M059J (cell line): ENCODE measurements at places on chromosomes 6 and 20. TPM values are rescaled to one million over a fixed set of nuclear protein-coding genes. Genes with fewer than 3 reads are reported as not detected.

GRCh38 chr6:38034274-38034914, 214.9 kb downstream of the ZFAND3 start:
- DNase-seq = peak; percentile 46

- DNase-seq = no peak
Observed at GRCh38 chr20:16551607-16552006, 21.6 kb downstream of the KIF16B start.

IL17A gene
- total RNA-seq = not detected in 2 replicates

RIPOR3 gene
- 1.5 and 1.9 TPM in 2 replicates for total RNA-seq

CLPSL1 gene
- total RNA-seq = not detected in 2 replicates

TINAG gene
- total RNA-seq = not detected in 2 replicates

- DNase-seq = peak; percentile 70
Observed at GRCh38 chr6:156760377-156760776, 16.8 kb upstream of the ARID1B start.

EPB41L1 gene
- total RNA-seq = 20.1 and 34.9 TPM in 2 replicates

- DNase-seq = no peak
Observed at GRCh38 chr20:24701027-24701426, 231.6 kb downstream of the SYNDIG1 start.

DNA sequence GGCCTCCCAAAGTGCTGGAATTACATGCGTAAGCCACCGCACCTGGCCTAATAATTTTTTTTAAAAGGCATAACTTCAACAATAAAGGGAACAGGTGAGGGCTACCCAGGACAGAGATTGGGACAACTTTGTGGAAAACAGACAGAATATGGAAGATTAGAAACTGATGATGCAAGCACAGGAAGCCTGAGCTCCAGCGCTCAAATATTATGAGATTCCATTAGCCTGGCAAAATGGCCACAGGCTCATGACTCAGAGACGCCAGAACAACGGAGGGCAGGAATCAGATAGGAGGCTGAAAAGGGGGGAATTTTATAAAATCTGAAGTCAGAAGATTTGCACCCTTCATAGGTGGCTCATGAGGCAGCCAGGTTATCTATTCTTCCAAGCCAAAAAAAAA, 103.1 kb upstream of the MRPS10 start:
- peak; percentile 81 for DNase-seq

- DNase-seq = no peak
Observed at GRCh38 chr6:22970004-22970403, 400.6 kb downstream of the HDGFL1 start.

- DNase-seq = peak; percentile 81
Observed at GRCh38 chr20:47272893-47273590, 83.5 kb downstream of the ZMYND8 start.

DNA sequence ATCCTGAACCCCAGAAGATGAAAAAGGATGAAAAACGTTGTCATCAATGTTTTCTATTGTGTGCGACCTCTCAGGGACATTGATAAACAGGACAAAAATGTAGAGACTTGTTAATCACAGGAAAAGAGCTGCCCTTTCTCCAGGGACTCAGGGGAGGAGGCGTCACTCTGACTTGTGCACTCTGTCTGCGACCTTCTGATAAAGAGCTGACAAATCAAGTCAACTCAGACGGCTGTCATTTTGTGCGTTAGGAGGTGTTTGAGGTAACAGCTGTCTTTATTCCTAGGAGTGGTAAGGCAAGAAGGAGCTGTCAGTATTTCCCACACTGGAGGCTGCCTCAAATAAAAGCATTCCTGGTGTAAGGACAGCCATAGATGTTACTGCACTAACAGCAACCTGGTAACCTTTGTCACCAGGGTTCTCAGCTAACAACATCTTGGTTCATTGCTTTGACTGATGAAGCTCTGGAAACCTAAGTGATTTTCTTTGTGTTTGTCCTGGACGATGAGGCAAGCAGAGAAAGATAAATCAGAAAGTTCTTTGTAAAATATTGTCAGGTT, 38.6 kb upstream of the NXT1 start:
- DNase-seq = no peak

GRCh38 chr6:152399399-152399798, 237.8 kb downstream of the SYNE1 start:
- no peak for DNase-seq

- DNase-seq = no peak
Observed at GRCh38 chr6:53854843-53855567, 60.2 kb downstream of the LRRC1 start.

DNA sequence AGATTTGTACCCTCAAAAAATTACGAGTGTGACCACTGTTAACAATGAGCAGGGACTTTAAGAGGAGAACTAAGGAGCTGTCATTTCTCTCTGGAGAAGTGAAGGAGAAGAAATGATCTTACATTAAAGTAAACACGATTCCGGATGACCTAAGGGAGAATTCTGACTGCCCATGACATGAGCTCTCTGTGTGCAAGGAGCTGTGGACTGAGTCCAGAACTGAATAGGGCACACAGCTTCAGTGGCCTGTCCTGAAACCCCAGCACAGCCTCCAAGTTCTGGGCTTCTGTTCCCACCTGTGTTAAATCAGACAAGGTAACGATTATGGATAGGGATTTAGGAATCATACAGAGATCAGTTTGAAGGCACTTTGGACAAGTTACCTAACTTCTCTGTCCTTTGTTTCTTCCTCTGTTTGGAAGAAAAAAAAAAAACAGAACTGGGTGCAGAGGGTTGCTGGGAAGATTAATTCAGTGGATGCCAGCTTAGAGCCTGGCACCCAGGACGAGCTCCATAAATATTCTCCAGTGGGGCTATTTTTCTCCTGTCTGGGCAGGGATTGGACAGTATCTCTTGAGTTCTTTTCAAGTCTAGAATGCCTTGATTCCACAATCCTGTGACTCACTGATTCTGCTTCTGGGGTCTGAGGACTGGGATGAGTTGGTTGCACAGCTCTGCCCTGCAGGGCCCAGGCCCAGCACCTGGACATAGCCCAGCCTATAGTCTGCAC, 65.7 kb downstream of the MRPL14 start:
- peak; percentile 83 for DNase-seq

BANF2 gene
- not detected in 2 replicates for total RNA-seq

- DNase-seq = no peak
Observed at GRCh38 chr20:35947907-35948306, 6.4 kb downstream of the SCAND1 start.

DNA sequence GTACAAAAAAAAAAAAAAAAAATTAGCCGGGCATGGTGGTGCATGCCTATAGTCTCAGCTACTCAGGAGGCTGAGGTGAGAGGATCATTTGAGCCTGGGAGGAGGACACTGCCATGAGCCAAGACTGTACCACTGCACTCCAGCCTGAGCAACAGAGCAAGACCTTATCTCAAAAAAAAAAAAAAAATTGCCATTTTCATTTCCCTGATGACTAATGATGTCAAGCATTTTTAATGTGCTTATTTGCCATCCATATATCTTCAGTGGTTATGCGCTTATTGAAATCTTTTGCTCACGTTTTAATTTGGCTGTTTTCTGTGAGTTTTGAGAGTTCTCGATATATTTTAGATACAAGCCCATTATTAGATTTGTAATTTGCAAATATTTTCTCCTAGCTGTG, 46.7 kb downstream of the PFDN4 start:
- DNase-seq = no peak

DNA sequence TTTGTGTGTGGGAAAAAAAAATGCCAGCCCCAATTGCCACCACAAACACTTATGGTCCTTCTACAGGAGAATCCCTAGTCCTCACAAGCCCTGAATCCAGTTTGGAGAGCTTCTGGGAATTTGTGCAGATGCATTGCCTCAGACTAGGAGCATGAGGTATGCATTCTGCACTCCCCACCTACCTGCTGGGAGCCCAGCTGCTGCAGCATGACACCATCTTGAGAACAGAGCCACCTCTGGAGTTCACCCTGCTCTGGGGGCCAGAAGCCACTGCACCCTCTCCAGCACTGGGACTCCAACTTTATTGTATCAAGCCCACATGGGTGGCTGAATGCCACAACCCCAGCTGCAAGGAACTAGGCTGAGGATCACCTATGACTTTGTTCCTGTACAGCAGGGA, 568.5 kb upstream of the ID4 start:
- no peak for DNase-seq

GRCh38 chr6:17945111-17945510, 42.3 kb downstream of the KIF13A start:
- DNase-seq = peak; percentile 53

GRCh38 chr20:12591949-12592470, 416.8 kb upstream of the SPTLC3 start:
- DNase-seq = no peak

GRCh38 chr20:62026564-62026856, 39.2 kb downstream of the TAF4 start:
- no peak for DNase-seq

MYCT1 gene
- total RNA-seq = 0.32 and 0.37 TPM in 2 replicates

DNAJC5 gene
- 37.9 and 68.7 TPM in 2 replicates for total RNA-seq

GRCh38 chr6:48474830-48475229, 363.8 kb upstream of the PTCHD4 start:
- peak; percentile 8 for DNase-seq

TCF15 gene
- total RNA-seq = not detected in 2 replicates

VWA7 gene
- 0.94 and 1.8 TPM in 2 replicates for total RNA-seq

DNA sequence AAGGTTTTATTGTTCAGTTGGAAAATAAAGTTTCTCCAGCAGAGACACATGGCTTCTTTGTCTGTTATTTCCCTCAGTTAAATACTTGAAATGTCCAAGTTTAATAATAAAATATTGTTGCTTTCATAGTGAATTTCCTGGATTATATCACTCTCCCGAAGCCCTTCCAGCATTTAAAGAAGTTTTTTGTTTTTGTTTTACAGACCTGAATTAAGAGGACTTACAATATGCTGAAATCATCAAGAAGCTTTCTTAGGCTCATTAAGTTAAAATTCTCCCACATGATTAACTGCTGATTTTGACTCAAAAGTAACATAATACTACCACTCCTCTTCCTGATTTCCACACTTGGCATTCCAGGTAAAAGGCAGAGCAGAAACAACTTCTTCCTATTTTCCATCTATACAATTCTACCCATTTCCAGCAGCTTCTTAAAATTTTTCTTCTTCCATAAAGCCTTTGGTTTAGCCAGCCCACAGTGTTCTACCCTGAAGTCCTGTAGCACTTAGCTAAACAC, 35.8 kb downstream of the PDSS2 start:
- no peak for DNase-seq
